WERI-Rb-1 (cell line): ENCODE measurements at places on chromosomes 7 and 10.

DNA sequence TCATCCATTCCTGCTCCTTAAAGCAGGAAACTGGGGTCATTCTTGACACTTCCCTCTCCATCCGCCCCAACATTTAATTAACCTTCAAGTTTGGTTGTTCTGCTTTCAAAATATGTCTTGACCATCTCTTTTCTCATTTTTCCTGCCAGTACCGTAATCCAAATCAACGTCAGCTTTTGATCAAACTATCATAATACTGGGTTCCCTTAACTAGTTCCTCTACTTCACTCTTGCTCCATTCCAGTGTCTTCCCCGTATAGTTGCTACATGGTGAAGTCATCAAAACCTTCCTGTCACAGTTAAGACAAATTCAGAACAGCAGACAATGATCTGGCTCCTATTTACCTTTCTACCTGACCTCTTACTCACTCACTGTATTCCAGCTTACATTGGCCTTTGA lies 6.6 kb upstream of the KLF14 start:
- no peak for DNase-seq

DNA sequence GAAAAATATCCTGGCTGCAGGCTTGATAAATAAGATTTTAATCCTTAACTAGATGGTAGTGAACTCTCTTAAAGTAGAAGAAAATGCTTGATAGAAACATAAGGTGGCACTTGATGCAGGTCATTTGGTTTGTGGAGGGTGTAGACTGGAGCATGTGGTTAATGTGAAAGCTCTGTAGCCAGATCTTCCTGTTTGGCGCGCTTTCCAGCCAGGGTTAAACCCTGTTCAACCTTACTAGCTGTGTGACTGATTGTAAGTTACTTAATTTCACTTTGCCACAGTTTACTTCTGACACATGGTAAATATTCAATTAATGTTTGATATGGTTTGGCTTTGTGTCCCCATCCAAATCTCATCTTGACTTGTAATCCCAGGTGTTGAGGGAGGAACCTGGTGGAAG lies 394.0 kb downstream of the REEP3 start:
- DNase-seq: no peak

DNA sequence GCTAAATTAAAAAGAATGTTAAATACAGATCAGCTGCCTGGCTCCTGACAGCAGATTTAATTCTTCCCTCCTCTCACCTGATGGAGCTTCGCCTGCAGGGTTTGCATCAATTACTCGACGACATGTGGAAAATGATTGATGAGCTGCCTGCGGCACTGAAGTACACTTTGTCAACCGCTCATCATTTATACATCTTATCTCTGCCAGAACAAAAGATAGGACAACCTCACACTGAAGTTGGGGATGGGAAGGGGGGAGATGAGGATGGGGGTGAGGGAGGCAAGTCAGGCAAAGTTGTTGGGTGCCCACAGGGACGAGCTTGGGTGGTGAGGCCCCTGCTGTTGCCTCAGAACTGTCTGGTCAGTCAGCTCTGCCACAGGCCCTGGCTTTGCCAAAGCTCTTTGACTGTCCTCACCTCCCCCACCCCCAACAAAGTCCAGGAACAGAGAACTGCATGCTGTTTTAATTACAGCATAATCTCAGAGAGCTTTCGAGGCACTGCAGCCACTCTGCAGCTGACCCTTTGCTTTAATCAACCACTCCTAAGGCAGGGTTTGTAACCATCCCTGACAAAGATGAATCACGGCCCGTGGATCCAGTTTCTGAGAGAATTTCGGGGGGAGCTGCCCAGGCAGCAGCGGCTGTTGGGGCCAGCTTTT lies 702.3 kb downstream of the LRMDA start:
- peak; percentile 49 for DNase-seq

DNA sequence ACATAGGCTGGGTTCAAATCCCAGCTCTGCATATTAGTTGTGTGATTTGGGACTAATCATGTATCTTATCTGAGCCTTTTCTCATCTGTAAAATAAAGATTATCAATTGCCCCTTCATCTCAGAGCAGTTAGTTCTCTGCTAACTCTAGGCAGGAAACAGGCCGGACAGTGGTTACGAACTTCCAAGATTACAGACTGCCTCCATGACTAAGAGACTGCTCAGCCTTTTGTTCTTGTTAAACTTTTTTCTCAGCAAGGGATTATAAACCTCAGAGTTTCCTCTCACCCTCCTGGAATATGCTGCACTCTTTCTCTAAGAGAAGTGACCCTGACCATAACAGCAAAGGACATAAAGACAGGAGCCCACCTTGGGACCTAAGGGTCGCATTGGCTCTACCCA lies 52.5 kb upstream of the NFKB2 start:
- no peak for DNase-seq

DNA sequence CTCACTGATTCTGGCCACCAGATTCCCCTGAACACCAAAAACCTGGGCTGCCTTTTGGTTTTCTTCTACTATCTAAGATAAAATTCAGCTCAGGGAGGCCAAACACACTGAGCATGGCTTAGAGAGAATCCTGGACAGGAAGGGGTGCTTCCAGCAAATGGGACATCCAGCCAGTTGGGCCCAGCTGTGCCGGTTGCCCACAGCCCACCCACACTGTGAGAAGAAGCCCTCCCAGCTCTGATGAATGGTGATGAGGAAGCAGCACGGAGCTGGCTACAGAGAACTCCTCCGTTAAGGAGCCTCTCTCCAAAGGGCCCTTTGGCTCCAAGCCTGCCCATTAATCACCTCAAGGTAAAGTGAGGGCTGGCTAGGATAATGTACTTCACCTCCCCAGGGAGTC lies 15.9 kb downstream of the LRRC18 start:
- no peak for DNase-seq

DNA sequence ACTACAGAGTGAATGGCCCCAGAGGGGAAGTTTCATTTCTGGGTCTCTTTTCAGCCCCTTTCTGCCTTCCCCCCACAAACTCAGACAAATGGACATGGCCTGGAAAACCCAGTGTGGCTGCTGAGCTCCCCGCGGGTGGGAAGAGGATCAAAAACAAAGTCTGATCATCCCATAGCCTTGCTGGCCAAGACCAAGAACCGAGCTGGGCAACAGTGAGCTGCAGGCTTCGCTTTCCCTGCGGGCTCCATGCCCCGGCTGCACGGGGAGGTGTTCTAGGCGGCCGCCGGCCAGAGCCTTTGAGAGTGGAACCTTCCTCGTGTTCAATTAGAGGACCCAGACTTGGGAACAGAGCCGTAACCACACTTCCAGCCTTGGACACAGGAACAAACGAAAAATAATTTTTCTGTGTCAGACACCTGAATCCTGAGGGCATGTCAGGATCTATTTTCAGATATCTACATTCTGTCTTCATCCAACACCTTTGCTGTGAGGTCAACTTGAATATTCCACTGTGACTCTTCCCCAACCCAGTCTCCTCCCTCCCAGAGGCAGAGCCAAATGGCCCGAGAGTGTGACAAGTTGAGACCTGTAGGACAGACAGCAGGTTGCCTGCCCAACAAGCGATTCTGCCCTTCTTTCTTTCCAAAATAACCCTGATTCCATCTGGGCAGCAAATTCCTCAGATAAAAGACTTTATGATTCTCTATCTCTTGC lies 26.0 kb downstream of the WDR86 start:
- DNase-seq: peak; percentile 3

DNA sequence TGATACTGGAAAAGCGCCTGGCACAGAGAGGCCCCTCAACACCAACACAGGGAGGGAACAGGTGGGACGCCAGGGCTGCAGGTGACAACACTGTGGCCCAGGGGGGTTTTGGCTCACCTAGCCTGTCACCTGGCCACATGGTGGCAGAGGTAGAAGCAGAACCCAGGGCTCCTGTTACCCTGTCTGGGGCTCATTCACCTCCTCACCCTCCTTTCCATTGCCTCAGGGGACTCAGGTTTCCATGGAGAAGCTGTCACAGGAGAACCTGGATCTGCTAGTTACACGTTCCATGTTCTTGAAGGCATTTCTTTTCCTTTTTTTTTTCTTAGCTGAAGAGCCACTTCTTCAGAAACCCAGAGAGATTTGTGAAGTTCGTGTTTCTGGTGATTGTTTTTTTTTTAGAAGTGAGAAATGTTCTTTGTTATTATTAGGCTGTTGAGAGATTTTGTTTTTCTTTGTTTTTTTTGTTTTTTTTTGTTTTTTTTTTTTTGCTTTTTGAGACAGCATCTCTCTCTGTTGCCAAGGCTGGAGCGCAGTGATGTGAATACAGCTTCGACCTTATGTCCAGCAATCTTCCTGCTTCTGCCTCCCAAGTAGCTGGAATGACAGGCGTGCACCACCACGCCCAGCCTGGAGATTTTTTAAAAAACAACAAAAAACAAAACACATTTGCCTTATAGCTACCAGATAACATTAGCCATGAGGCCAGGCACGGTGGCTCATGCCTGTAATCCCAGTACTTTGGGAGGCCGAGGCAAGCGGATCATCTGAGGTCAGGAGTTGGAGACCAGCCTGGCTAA lies 16.0 kb downstream of the DENND2A start:
- DNase-seq: no peak

GRCh38 chr10:124289851-124290795 lies 128.6 kb downstream of the OAT start:
- no peak for DNase-seq

- no peak for DNase-seq
Measured at GRCh38 chr7:116390363-116390762, 109.2 kb upstream of the CAV2 start.

GRCh38 chr10:104032144-104032775 lies 53.4 kb downstream of the COL17A1 start:
- DNase-seq: no peak

DNA sequence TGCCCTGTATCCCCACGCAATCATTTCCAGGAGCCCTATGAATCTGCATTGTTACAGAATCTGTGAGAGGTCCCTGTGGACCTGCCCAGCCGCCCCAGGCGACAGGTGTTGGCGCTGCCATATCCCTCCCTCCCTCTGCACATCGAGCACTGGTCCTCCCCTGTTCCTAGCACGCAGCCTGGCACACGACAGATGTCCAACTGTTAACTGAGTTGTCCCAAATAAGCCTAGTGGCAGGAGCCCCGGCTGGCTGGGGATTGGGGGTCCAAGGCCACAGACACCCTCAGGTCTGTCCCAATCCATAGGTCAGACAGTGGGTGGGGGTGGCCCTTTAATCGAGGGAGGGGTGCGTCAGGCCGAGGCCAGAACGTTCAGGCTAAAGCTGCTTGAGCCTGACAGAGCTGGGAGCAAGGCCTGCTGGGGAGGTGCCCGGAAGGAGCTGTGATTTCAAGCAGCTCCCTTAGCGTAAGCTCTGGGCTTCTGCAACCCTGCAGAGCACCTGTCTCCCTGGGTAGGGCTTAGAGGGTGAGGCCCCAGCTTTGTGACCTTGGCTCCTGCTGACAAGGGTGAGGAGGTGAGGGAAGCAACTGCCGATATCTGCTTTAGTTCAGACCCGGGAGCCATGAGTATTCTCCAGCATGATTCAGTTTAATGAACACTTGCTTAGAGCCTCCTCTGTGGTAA lies 40.1 kb downstream of the ADRA2A start:
- DNase-seq: peak; percentile 13

DNA sequence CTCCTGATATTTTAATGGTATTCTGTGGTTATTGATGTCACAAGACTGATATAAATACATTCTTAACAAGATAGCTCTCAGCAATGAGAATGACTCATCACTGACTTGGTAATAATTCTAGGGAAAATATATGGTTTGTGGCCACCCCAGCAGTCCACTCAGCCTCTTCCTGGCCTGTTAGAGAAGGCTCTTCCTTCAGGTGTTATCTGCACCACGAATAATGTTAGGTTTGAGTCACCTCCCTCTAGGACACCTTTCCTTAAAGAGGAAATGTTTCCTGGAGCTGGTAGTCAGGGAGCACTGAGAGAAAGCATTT lies 163.3 kb downstream of the SVIL start:
- no peak for DNase-seq

DNA sequence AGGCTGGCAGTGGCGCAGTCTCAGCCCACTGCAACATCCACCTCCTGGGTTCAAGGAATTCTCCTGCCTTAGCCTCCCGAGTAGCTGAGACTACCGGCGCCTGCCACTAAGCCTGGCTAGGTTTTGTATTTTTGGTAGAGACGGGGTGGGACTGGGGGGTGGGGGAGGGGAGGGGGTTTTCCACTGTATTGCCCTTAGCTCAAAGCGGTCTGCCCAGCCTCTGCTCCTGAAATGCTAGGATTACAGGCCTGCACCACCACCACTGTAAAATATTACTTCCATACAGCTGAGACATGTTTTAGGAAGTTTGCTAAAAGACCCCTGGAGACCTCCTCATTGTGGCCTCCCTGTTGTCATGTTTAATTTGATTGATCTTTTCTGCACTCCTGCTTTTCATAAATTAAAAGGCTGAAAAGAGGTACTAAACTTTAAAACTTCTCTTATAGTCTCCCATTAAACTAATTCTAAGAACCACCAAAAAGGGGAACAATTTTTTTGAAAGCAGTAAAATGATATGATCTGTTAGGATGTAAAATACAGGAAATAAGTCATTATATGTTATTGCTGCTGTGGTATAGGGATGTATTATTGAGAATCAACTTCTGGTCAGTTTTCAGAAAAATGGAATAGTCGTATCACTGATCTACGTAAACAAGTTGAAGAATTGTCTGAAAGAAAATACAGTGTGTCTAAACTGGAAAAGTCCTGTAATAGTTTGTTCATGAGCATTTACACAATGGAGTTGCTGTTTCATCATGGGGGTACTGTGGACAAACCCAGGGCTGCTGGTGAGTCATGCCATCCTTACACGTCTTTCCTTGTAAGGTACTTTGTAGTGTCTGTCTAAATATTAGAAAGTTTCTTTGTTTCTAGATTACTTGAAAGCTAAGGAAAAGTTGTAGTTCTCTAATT lies 72.9 kb upstream of the TMEM248 start:
- no peak for DNase-seq

DNA sequence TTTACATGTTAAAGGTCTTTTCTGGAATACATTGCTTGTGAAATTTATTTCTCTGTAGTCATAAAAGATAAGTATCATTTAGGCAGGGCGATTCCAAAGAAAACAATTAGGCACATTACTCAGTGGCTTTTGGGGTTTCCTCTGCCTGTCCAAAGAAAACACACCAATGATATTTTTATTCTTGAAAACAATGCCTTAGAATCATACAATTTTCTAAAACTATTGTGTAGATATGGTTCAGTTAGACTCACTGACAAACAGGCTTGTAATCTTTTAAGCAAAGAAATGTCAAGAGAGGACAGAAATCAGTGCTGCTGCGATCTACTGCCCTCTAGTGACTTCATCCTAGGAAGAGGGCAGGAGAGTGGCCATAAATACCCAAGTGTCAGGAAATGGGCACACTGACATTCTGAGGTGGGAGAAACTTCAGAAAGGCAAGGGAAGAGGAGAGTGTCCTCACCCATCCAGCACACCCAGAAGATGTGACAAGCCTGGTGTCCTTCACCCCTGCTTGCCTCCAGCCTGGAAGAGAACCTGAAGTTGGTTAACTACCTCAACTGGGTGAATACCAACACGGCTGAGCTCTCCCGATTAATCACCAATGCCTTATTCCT lies 120.5 kb downstream of the GALNT11 start:
- DNase-seq: peak; percentile 40

GRCh38 chr10:26090762-26091161 lies 125.8 kb upstream of the GAD2 start:
- no peak for DNase-seq
